ENCODE measurements at places on chromosomes 7 and 10.

- no peak for DNase-seq
These were observed 31.5 kb downstream of the ASB13 start for GRCh38 chr10:5634918-5635317.

DNA sequence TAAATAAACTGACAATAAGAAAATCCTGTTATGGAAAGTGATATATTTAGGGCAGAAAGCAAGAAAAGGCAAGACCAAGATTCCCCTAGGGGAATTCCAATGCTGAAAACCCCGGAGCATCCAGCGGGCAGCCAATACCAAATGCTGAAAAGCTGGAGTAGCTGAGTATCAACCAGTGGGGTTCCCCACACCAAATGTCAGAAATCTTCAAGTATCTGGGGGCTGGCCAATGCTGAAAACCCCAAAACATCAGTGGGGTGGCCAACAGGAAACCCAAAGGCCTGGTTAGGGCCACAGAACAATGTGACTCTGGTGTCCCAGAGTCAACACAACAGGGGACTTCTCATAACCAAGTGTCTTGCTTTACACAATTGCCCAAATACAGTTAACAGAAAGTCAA lies 271.8 kb upstream of the CACNA2D1 start:
- no peak for DNase-seq

GRCh38 chr7:40230101-40230500 lies 95.3 kb downstream of the SUGCT start:
- DNase-seq = no peak

- DNase-seq = no peak
These were observed 2.3 kb downstream of the DNTT start for GRCh38 chr10:96306516-96306915.

- DNase-seq = no peak
These were observed 30.5 kb downstream of the CREB5 start for GRCh38 chr7:28442540-28443420.

- peak; percentile 39 for DNase-seq
These were observed 47.3 kb upstream of the INSYN2A start for GRCh38 chr10:127243490-127244272.

DNA sequence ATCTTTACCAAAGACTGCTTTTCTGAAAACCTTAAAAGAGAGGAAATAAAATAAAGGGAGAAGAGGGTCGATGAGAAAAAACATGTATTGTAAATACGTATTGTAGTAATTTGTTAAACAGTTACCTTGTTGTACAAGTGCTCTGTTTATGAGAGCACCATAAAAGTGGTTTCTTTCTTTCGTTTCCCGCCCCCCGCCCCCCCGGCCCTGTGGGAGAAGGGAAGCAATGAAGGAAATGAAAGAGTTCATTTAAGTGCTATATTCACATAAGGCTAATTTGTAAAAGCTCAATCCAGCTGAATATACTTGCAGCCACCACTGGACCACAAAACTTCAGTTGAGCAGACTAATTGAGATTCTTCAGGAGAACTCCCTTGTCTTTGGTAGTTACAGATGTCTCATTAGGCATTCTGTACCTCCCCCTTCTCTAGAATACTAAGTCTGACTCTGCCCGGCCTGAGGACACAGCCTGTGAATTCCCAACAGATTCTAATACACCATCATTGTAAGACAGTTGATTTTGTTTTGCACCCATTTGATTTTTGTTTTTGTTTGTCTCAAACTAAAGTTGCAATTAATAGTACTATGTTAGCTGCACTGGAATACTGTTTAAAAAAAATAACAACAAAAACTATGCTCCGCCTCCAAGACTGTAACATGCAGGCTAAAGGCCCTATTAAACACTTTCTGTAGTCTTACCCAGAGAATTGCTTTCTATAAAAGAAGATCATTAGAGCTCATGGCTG lies 124.9 kb downstream of the ARHGAP12 start:
- no peak for DNase-seq

GRCh38 chr10:52220947-52221346 lies 93.1 kb upstream of the DKK1 start:
- no peak for DNase-seq

- no peak for DNase-seq
These were observed 57.4 kb upstream of the BAIAP2L1 start for GRCh38 chr7:98458090-98458875.

DNA sequence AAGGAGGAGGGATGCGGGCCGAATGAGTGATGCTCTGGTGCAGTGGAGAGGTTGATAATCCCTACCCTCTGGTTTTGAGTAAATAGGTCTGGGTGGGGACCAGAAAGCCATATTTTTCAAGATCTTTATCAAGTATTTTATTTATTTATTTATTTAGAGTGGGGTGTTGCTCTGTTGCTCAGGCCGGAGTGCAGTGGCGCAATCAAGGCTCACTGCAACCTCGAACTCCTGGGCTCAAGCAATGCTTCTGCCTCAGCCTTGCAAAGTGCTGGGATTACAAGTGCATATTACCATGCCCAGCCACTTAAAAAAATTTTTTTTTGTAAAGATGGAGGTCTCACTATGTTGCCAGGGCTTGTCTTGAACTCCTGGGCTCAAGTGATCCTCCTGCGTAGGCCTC lies 21.6 kb downstream of the SVIL start:
- DNase-seq = no peak

GRCh38 chr7:22267930-22268615 lies 88.9 kb downstream of the RAPGEF5 start:
- DNase-seq = no peak

- no peak for DNase-seq
These were observed 56.3 kb downstream of the GRID1 start for GRCh38 chr10:86310291-86310690.

GRCh38 chr7:122430710-122431109 lies 126.2 kb upstream of the FEZF1 start:
- DNase-seq = no peak

- no peak for DNase-seq
These were observed 28.9 kb upstream of the BMPR1A start for GRCh38 chr10:86727470-86727869.

- DNase-seq = peak; percentile 57
These were observed 68.9 kb upstream of the NMT2 start for GRCh38 chr10:15237351-15237750.

- DNase-seq = peak; percentile 86
These were observed 12.0 kb upstream of the MARVELD1 start for GRCh38 chr10:97701438-97702069.

- DNase-seq = no peak
These were observed 59.7 kb downstream of the NRF1 start for GRCh38 chr7:129671266-129671665.

- no peak for DNase-seq
These were observed 140.4 kb upstream of the MAGI2 start for GRCh38 chr7:79593866-79594301.

DNA sequence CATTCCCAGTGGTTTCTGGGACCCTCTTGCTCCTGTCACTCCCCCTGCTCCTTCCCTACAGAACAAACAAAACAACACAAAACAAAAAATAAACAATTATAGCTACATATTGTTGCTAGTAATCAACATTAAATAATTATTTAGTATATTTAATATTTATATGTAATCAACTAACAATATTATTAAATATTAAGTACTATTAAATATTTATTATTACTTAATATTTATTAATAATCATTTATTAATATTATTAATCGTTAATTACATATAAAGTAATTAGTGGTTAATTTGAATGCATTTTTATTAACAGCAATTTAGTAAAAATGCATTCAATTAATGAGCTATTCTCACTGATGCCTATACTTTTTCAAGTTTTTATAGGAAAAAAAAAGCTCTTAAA lies 139.4 kb downstream of the ITGB8 start:
- no peak for DNase-seq

DNA sequence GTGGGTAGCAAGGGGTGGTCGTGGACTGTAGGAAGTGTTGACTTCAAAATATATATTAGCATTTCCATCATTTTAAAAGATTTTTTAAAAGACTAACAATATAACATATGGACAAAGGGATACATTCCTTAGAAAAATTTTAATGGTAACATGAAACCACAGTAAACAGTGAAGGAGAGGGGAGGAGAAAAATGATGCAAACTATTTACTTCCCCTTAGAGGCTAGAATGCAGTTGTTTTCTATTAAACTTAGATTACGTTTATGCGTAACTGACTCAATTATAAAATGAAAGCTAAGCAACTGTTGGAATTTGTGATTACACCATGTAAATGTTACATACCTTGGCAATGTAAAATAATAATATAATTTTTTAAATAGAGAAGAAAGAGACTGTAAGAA lies 41.3 kb downstream of the CALD1 start:
- no peak for DNase-seq

- no peak for DNase-seq
These were observed 80.3 kb downstream of the KLF6 start for GRCh38 chr10:3704565-3705325.

DNA sequence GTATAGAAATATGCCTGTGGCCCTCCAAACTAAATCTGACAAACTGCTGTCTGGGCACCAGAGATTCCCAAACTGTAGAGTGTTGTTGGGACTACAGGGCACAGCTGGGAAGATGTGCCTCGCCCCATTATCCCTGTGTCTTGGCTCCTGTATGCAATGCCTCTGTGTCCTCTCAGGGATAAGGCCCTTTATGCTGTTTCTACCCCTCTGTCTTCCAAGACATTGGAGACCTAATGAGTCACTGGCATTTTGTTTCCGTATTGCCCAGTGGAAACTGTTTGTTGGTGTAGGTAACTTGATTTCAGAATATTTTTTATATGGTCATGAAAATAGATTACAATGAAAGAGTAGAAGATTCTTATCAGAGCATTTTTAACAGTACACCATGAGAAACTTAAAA lies 183.2 kb downstream of the GLI3 start:
- DNase-seq = no peak

GRCh38 chr7:67462781-67463191 lies 466.2 kb downstream of the TYW1 start:
- no peak for DNase-seq

DNA sequence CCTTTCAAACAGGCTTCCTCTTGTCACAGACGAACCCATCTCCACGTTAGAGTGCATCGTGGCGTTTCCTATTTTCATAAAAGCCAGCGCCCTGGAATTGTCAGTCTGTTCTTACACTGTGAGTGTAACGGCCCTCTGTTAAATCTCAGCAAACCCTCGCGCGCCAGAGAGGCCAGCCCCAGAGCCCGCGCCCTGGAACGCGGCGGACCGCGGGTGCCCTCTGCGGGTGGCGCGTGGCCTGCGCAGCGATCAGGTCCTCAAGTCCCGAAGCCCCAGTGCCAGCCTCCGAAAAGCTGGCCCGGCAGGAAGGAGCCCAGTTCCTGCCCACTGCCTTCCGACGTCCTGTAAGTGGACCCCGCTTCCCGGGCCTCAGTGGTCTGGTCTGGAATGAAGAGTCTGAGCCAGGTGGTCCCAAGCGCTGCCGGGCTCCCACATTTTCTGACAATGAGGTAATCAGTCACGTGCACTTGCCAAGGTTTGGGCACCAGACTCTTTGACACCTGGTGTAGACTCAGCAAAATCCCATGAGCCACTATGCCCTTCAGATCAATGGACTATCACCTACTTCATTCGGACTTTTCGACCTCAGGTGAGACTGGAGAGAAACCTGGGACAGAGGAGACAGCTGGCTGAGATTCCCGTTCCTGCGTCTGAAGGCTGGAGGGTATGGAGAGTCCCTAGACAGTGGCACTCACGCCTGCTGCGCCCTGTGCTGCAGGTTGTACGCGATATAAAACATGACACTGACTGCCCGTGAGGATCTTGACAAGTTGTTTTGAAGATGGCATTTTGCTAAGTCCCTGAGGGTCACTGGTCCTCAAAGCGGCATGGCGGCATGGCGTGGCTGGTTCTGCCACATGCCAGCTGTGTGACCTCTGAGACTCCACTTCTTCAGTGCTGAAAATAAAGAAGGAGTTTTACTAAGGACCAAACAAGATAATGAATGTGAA lies 109.4 kb upstream of the LANCL2 start:
- peak; percentile 89 for DNase-seq

- DNase-seq = no peak
These were observed 71.0 kb downstream of the NRP1 start for GRCh38 chr10:33263453-33263852.

DNA sequence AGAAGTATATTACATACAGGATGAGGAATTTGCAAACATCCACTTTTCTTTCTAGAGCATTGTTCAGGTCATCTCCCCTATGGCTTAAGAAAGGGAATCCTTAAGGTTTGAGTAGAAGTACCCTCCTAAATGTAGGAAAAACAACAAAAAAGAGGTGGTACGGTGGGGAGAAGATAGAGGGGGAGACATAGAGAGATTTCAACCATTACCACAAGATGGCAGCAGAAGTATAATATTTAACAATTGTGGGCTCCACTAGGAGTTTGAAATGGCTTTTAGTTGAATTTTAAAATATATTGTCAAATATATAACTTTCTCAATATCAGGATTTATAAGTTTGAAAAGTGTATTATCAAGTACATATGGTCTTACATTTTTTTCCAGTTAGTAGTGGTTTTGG lies 72.7 kb upstream of the PRKG1 start:
- peak; percentile 42 for DNase-seq

DNA sequence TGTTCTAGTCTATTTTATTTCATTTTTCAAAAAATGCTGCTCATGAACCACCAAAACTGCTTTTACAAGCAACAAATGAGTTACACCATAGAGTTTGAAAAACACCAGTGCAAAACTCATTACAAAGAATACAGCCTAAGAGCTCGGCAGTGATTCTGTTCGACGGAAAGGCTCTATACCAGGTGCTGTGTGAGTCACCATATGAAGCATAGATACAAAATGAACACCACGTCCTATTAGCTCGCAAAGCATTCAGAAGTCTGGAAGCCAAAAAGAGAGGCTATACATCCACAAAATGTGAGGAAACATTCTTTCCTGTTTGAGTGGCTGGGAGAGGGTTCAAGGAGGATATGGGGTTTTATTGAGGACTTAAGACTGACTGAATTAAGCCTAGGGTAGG lies 136.1 kb downstream of the ATE1 start:
- DNase-seq = no peak

DNA sequence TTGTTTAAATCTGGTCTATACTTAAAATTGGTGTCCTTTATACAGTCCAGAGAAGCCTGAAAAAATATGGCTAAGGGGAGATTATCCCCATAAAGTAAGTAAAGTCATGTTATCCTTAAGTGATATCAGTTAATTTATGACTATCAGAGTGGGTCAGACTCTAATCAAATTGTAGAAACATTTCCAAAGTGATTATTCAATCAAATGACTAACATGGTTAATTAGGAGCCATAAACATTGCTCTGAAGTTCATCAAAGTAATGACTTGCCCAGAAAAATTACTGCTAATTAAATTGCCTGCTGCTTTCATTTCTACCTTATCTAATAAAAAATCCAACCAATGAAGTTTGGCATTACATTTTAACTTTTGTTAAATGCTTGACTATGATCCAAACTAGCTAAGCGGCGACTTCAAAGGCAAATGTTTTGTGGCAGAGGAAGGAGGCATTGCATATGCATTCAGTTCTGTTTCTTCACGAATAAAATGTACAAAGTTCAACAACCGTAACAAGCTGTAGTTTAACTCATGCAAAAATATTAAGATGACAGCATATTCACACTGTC lies 76.7 kb downstream of the ETV1 start:
- peak; percentile 34 for DNase-seq

GRCh38 chr10:124701881-124702656 lies 42.1 kb downstream of the FAM53B start:
- no peak for DNase-seq

DNA sequence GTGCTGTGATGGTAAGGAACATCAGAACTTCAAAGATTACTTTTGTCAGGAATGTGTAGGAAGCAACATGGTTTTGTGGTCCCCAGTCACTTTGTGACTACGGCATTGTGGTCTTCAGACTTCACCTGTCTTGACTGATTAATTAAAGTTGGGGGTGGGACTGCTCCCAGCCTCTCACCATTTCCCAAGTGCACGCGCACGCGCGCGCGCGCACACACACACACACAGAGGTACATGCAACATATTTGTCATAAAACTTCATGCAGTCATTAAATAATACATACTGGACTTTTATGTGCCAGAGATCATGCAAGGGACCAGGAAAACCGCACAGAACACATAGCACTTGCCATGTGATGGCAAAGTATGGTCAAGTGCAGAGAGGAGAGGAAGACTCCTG lies 181.2 kb downstream of the EVX1 start:
- DNase-seq = no peak

All from HT-29 (cell line).